ENCODE measurements at places on chromosomes 3 and 15. TPM values are rescaled to one million over a fixed set of nuclear protein-coding genes. Genes with fewer than 3 reads are reported as not detected.

- no peak for DNase-seq
Observed at GRCh38 chr15:70535955-70536338, 227.4 kb downstream of the UACA start.

DNA sequence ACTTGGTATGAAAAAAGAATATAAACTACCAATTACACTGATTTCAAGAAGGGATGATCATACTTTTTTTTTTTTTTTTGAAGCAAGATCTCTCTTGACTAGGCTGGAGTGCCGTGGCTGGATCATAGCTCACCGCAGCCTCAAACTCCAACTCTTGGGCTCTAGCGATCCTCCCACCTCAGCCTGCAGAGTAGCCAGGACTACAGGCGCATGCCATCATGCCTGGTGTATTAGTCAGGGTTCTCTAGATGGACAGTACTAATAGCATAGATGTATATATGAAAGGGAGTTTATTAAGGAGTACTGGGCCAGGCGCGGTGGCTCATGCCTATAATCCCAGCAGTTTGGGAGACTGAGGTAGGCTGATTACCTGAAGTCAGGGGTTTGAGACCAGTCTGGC lies 11.5 kb upstream of the SEC11A start:
- no peak for DNase-seq

ANKRD63 gene
- 1.0 TPM for total RNA-seq

CDC25A gene
- 0.77 TPM for total RNA-seq

SLC25A26 gene
- total RNA-seq: 48.4 TPM

IQGAP1 gene
- total RNA-seq: 35.4 TPM
